ENCODE measurements at places on chromosomes 1 and 21.

GRCh38 chr1:180951186-180951745 is 38.6 kb downstream of the KIAA1614 start:
- DNase-seq, result no peak

- DNase-seq, result no peak
These were observed 72.3 kb upstream of the PALMD start for GRCh38 chr1:99573431-99574217.

- DNase-seq, result no peak
These were observed 47.7 kb upstream of the GPR37L1 start for GRCh38 chr1:202074985-202075384.

DNA sequence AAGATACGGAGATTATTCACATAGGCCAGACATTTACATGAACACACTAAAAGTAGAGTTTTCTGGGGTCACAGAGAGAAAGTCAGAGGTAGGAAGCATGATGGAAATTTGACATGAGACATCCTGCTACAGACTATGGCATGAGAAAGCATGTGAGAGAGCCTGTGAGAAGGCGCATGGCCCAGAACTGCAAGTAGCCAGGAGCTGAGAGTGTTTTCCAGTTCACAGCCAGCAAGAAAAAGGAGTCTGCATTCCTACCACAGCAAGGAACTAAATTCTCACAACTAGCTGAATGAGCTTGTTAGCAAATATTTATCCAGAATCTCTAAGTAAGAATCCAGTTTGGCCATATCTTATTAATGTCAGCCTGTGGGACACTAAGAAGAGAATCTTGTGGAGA is 673.3 kb downstream of the BRINP3 start:
- no peak for DNase-seq

GRCh38 chr1:231395998-231396390 is 26.1 kb downstream of the EGLN1 start:
- no peak for DNase-seq

GRCh38 chr1:198340139-198340538 is 183.3 kb downstream of the NEK7 start:
- no peak for DNase-seq

- no peak for DNase-seq
These were observed 221.4 kb downstream of the HLX start for GRCh38 chr1:221100611-221101010.

DNA sequence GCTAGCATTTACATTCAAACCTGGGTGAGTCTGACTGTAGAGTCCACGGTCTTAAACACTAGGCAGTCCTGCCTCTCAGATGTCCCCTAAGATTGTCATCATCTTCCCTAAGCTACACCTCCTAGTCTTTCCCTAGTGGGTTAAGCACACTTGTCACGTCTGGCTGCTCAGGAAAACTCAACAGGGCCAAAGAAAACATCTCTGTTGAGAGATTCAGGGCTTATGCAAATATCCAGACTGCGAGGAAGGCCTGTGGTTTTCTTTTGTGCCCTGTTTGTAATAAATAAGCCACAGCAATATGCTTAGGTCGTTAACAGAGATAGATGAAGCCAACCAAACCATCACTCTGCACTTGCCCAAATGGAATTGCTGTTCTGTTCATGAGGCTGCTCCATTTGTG is 472.6 kb upstream of the DEPDC1 start:
- DNase-seq, result no peak

DNA sequence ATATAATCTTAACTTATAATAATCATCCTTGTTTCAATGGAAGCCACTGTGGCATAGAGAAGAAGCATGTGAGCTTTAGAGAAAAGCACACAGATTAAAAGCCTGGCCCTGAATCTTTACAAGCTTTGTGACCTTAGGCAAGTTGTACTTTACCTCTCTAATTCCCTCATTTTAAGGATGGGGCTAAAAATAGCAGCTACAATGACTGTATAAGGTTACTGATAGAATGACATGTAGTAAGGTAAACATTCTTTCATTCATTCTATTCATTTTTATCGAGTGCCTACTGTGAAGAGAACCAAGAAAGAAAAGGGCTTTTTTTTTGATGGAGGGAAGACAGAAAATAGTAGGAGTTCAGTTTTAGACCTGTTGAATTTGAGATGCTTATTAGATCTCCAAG is 25.6 kb downstream of the CDKN2C start:
- no peak for DNase-seq

DNA sequence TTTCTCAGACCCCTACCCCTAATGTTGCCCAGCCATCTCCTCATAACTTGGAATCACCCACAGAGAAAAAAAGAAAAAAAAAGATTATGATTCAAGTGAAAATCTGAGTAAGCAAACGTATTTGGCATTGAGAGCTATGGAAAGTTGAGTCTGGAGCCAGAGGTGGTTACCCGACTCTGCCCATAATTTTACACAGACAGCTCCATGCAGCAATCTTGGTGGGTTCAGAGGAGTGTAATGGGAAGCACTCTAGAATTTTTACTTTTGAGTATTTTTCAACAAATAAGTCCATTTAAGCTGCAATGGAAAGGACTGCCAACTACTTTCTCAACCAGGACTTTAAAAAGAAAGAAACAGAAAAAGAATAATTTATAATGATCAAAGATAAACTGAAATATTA is 62.7 kb downstream of the ZC3H11B start:
- DNase-seq, result no peak

GRCh38 chr1:93255222-93256079 is 74.9 kb downstream of the CCDC18 start:
- no peak for DNase-seq

DNA sequence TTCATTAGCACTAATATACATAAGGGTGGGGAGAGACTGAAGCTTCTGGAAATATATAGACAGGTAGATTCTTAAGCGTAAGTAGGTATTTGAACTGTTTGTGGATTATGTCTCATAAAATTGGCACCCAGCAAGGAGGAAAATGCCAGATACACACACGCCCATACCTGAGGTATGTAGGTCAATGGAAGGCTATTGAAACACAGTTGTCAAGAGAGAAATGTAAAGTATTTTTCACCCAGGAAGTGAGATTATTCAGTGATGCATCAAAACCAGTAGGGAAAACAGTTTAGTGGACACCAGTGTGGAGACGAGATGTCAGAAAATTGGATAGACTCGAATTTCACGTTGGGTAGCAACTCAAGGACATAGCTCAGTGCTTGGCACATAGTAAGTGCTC is 4.7 kb upstream of the RSPH1 start:
- no peak for DNase-seq

DNA sequence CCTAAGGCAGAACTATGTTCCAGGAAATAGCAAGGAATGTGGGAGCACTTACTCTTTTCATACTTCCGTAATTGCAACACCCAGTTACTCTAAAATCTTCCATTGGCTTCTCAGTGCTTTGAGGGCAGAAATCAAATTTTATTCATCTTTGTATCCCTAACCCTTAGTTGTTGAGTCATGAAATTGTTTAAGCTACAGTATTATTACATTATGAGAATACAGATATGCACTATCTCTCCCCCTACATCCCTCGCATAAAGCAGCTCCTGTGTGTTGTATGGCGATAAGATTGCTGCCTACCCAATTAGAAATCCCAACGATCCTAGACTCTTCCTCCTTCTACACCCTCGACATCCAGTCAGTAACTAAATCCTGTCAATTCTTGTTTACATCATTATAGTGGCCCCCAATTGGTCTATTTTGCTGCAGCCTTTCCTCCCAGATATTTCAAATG is 2.6 kb downstream of the AIDA start:
- no peak for DNase-seq

DNA sequence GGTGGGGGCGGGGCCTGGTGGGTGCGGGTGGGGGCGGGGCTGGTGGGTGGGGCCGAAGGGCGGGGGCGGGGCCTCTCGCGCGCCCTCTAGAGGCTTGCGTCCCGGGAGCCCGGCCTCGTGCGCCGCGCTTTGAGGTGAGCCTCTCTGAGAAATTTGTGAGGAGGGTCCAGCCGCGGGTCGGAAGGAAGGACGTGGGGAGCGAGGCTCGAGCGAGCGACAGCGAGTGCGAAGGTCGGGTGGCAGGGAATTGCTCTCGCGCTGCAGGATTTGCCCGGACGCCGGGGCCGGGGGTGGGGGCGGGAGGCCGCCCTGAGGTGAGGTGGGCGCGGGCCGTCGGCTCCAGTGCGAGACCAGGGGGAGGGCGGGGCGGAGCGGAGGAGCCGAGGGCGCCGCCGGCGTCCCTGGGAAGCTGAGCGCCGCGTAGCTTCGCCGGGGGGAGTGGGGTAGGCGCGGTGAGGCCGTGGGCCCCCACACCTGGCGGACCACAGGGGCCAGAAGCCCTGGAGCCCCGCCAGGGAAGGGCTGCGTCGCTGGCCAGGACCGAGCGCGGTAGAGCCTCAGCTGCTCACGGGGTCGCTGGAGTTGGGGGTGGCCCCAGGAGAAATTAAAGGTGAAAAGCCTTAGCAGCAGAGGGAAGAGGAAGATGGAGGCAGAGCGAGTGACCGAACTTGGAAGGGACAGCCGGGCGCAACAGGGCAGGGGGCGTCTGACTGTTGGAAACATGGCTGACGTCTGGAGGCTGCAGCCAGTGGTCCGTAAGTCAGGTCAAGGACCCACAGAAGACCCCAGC is 754 bp upstream of the LSS start:
- DNase-seq, result no peak

- no peak for DNase-seq
These were observed 59.1 kb downstream of the USP24 start for GRCh38 chr1:55156093-55156492.

GRCh38 chr1:118618618-118619340 is 369.4 kb downstream of the TBX15 start:
- DNase-seq, result no peak

- DNase-seq, result no peak
These were observed 8.8 kb downstream of the SLC19A1 start for GRCh38 chr21:45533361-45533845.

DNA sequence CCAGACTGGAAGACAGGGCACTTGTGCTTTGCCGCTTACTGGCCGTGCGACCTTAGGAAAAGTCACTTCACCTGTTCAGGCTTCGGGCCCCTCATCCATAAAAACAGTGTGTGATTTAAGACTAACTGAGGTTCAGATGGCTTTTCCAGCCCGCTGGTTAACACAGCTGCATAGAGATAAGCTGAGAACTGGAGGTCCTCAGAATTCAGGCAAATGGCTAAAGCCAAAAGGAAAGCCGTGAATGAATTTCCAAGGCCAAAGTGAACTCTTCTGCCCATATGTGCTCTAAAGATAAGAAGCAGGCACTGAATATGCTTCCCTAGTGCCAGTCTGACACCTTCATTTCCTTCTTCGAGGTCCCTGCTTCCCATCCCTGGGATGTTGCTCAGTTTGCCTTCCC is 23.5 kb upstream of the SARS1 start:
- no peak for DNase-seq

DNA sequence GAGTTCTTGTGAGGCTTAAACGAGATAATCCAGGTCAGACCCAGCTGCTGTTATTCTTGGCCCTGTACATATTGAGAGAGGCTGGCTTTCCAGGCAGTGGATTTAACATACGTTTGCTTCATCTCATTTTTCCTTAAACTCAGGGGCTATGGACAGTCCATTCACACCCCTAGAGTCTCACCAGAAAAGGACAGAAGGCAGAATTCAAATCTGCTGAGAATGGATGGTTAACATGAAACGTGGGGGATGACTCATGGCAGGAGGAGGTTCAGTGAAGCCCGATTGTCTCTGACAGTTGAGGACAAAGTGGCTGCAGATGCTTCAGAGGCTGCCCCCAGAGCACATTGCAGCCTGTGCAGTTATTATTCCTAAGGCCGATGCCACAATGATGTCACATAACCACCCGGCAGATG is 39.5 kb downstream of the TGFB2 start:
- DNase-seq, result no peak

- no peak for DNase-seq
These were observed 40.6 kb downstream of the KCNA2 start for GRCh38 chr1:110565565-110565964.

GRCh38 chr1:181396171-181396670 is 87.1 kb upstream of the CACNA1E start:
- DNase-seq, result no peak

GRCh38 chr1:91282695-91283420 is 121.8 kb downstream of the HFM1 start:
- DNase-seq, result peak; percentile 5
